ENCODE measurements at places on chromosomes 3 and 15.

- DNase-seq: no peak
These were observed 247.1 kb upstream of the ST8SIA2 start for GRCh38 chr15:92146511-92147150.

- DNase-seq: no peak
These were observed 206.0 kb downstream of the CDIN1 start for GRCh38 chr15:36785396-36785795.

- DNase-seq: no peak
These were observed 51.6 kb downstream of the TP53BP1 start for GRCh38 chr15:43441316-43441715.

DNA sequence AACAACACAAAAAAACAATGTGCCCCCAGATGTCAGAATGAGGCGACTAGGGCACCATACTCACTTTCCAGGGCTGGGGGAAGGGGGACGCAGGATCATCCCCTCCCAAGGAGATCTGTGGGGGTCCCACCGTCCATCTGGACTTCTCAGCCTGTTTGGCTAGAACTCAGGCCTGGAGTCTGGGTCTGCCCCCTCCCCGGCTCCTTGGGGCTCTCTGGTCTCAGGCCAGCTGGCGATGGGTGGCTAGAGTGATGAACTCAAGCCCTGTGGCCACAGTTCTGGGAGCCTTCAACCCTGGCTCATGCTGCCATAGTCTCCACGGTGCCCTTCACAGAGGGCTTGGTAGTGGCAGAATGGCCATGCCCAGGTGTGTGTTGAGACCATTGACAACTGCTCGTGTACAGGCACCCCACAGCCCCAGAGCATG lies 13.6 kb downstream of the ZBTB47 start:
- DNase-seq: no peak

DNA sequence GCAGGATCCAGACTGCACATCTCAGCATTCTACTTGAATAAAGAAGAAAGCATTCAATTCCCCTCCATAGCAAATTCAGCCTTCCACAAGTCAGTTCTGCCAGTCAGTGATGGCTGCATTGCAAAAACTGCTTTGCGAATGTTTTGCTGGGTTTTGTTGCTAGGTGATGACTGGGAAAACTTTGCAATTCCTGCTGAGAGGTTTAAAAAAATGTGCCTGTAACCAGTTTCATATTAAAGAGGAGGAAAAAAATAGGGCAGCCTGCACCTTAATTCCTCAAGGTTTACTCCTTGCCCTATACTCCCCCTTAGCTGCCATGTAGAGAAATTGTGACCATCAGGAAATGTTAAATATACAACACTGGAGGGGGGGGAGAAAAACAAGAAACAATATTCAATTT lies 225.6 kb upstream of the ATP11B start:
- DNase-seq: no peak

DNA sequence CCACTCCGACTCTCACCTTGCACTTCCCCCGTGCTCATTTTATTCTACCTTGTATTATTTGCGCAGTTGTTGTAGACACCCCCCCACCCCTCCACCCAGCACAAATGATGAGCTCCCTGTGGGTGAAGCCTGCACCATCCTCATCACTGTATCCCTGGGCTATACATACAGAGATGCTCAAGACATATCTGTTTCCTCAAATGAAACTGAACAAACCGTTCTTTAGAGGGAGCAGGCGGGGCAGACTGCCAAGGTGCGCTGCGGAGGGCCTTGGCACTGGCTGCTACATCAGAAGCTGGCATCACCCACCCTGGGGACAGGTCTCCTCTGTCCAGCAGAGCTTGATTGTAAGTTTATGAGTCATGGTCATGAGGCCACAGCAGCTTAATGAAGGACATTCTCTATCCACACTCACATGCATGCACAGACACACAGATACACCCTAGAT lies 29.0 kb downstream of the ADCY5 start:
- no peak for DNase-seq

DNA sequence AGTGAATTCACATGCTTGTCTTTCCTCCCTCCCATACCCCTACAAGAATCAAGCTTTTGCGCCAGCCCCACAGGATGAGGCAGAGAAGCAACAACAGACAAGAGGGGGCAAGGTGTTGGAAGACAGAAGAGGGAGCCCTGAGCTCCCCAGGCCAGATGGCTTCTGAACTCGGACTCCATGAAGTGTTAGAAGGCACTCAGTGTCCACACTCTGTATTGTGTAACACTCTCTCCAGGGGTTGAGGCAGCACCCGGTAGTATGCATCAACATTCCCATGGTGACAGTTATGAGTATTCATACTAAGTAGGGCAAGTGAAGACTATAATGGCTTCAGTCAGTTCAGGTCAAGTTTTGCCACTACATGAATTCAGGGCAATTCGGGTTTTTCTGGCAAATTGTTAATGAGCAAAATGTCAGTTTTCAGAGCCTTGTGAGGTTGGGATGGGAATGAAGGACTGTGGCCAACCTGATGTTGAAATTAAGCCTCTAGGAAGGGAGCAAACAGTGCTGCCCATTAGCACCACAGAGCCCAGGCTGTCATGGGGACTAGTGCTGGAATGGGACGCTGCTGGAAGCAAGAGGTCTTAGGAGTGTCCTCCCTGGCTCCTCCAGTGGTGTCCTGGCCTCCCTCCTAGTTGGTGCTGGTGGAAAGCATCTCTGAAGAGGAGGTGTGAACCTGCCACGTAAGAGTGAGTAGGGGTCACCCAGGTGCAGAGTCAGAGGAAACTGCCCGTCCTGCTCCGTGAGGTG lies 79.4 kb downstream of the KLF15 start:
- DNase-seq: no peak

- no peak for DNase-seq
These were observed 193.1 kb downstream of the TNIK start for GRCh38 chr3:171267104-171267503.

- DNase-seq: peak; percentile 45
These were observed 76.2 kb upstream of the HERC1 start for GRCh38 chr15:63909819-63910437.

- DNase-seq: no peak
These were observed 28.3 kb upstream of the NUDT16 start for GRCh38 chr3:131353016-131353877.

DNA sequence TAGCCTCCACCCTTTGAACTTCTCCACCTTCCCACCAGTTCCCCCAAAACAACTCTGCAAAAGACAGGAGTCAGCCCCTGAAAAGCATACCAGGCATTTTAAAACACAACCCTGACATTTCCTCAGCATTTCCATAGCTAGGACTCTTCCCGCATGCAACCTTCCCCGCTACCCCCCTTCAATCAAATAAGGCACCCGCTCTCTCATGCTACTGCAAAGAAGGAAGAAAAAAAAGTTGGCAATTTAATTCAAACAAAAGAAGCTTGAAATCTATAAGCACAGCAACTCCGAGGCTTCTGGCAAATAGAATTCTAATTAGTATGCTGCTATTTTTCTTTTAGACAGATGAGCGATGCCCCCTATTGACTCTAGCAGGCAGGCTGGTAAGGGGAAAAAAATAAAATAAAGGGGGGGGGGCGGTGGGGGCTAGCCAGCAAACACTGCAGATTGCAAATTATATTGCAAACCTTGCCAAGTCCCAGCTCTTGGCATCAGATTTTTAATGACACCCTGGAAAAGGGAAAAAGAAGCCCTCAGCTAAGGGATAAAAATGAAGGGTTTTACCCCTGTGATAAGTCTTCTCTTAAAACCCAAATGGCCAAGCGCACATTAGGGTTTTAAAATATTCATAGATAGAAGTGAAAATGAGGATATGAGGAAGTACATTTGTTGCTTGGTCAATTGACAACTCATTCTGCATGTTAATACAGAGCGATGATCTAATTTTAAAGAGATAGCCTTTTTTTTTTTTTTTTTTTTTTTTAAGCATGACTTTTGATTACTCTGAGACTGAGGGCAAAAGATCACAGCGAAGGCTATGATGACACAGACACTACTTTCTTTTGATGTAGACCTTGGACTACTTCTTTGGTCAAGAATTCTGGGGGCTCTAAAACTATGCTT lies 255.2 kb downstream of the NR2F2 start:
- no peak for DNase-seq

GRCh38 chr3:23238156-23238555 lies 35.0 kb downstream of the UBE2E2 start:
- DNase-seq: no peak

GRCh38 chr15:66851311-66852063 lies 149.5 kb downstream of the SMAD6 start:
- DNase-seq: peak; percentile 61

DNA sequence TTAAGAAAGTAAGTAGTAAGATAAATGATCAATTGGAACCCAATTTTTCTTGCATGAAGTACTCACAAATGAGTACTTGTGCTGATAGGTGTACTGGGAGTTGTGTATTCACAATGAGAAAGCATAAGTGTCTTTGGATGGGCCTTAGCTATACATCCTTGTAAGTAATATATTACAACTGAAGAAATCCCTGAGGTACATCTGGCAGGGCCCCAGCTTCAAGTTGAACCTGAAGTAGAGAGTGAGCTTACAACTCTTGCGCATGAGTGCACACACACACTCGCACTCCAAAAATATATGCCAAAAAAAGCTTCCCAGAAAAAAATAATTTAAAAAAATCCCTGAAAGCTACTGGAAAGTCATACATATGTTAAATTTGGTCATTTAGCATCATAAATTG lies 222.5 kb downstream of the ROBO2 start:
- DNase-seq: no peak

DNA sequence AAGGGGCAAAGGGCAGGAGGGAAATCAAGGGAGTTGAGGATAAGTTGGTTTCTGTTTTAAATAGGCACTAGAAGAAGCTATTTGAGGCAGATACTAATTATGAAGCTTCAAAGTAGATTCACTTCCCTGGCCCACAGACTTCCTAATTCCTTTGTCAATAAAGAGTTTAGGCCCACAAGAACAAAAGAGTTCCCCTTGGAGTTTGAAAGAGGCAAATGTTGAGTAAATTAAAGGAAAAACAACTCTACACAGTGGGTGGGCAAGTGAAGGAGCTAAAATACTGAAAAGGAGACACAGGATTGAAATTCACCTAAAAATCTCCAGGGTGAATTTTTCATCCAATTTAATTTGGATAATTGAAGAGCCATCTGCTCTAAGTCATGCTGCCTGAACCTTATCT lies 411.7 kb upstream of the RORA start:
- DNase-seq: peak; percentile 87

DNA sequence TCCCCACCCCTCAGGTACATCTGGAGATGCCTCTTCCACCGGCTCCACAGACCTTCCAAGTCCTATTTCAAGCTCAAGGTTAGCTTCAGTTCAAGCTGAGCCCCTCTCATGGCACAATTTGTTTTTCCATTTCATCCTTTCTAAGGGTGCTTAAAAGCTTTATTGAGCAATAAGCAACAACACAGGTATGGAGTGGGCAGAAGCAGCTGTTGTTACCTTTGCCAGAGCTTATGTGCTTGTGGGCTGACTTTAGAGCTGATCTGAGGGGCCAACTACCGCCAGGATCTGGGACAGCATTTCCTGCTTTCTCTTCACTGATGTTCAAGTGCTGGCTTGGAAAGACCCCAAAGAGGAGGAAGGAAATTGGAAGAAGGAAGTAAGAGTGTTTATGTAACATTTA lies 140.0 kb upstream of the KLHL25 start:
- DNase-seq: peak; percentile 60

- DNase-seq: no peak
These were observed 85.4 kb downstream of the MAGI1 start for GRCh38 chr3:65953301-65953812.

DNA sequence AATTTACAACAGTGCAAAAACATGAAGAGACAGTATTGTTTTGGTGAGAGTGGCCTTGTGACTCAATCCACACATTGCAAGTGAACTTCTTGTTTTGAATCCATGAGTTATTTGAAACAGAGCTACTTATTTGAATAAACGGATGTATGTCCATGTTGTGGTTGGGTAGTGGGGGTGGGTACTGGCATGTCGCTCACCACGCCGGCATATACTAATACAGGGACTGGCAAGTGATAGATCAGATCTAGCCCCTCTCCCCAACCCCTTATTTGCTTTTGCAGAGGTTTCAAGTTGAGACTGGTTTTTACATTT lies 83.8 kb downstream of the EDEM1 start:
- no peak for DNase-seq

DNA sequence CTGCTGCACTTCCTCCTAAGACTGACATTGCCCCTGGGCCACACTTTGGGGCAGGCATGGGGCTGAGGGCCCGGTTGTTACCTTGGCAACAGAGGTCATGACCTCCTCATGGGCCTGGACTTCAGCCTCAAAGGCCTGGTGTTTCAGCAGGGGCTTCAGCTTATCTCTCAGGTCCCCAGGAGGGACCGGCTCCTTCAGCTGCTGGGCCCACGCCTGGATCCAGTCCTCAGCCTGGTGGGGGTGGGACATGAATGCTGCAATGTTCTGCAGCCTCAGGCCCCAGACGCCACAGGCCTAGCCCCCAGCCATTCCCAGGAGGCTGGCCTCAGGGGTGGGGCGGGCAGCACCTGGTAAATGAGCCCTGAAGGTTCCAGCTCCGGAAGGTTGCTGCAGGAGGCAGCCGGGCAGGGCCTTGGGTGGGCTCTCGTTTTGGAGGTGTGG lies 27.6 kb downstream of the SPTBN5 start:
- DNase-seq: no peak

DNA sequence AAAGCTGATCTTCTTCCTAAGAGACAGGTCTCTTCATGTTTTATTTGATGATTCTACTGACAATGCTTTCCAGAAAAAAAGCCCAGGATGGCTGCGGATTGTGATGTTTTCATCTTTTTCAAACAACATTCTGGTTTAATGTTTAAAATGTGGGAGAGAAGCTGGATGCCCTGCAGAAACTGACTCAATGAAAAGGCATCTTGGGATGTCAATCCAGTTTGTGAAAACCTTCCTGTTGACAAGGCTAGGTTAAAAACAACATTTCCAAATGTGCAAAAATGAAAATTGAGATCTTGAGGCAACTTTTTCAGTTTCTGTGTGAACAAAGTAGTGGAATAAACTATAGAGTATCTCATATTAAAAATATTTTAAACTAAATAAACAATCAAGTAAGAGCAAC lies 156.0 kb upstream of the MRPL3 start:
- DNase-seq: no peak

GRCh38 chr3:152937234-152937633 lies 102.3 kb downstream of the P2RY1 start:
- DNase-seq: no peak

- DNase-seq: no peak
These were observed 729 bp upstream of the ZBTB11 start for GRCh38 chr3:101677436-101678286.

DNA sequence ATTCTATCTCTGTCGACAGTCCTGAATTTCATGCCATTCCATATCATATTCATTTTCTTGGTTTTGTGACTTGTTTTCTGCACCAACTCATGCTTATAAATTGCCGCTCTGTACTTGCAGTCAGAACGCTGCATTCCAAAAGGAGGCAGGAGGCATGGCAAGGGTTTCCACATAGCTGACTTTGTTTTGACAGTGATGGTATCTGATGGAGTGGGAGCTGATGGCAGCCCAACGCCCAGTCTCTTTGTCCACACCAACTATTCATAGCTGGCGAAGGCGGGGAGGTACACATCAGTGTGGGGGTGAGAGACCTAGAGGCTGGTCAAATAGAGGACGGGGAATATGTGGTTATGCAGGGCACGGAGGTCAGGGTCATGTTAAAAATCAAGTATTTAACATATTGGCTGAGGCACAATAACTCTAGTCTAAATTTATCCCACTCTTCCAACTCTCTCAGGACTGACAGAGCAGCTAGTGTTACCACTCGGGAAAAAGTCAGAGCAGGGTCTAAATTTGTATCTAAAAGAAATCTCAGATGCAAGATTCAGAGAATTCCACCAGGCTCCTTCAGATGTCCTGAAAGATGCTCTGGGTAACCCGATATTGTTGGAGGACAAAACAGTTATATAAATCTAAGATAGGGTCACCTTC lies 67.8 kb upstream of the ATP13A3 start:
- DNase-seq: no peak
